Stromal cell of bone marrow (primary cell): ENCODE measurements at places on chromosomes 5 and 9.

GRCh38 chr5:51632793-51633192 lies 249.5 kb downstream of the ISL1 start:
- DNase-seq = no peak

DNA sequence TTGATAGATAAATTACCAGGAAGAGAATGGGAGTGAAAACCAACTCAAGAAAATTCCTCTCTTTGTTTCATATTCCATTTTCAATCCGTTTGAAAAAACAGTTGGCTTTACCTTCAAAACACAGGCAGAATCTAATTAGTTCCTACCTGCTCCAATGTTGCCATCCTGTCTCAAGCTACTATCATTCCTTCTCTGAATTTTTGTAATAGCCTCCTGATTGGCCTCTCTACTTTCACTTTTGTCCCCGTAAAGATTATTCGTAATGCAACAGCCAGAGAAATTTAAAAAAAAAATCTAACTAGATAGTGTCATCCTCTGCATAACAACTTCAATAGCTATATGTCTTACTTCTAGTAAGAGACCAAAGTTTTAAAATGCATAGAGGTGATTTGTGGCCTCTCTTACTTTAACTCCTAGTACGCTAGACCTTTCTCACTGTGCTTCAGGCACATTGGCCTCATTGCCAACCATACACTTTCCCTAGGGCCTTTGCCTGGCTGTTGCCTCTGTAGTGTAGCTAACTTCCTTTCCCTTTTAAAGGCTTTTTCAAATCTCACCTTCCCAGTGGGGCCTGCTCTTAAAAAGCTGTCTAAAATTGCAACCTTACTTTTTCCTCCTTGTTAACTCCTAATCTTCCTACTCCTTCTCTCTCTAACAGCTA lies 311.3 kb upstream of the GRIN3A start:
- DNase-seq = no peak

GRCh38 chr5:124806373-124807077 lies 60.1 kb upstream of the ZNF608 start:
- no peak for DNase-seq

DNA sequence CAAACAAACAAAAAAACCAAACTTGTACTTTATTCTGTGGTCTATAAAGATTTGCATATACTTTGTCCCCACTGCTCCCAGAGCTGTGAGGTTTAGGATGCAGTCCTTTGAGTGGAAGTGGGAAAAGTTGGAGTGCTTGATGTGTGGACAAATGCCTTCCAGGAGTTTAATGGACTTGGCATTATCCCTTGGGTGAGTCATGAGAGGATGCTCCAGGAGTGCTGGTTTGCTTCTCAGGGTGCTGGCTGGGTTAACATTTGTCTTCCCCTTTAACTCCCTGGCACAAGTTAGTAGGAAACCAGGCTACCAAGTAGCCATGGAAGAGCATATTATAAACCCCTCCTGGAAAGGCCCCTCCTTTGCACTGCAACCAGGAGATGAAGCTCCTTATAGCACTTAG lies 417.4 kb upstream of the RIOK2 start:
- DNase-seq = peak; percentile 8

GRCh38 chr5:3027185-3027865 lies 275.8 kb upstream of the IRX2 start:
- no peak for DNase-seq

DNA sequence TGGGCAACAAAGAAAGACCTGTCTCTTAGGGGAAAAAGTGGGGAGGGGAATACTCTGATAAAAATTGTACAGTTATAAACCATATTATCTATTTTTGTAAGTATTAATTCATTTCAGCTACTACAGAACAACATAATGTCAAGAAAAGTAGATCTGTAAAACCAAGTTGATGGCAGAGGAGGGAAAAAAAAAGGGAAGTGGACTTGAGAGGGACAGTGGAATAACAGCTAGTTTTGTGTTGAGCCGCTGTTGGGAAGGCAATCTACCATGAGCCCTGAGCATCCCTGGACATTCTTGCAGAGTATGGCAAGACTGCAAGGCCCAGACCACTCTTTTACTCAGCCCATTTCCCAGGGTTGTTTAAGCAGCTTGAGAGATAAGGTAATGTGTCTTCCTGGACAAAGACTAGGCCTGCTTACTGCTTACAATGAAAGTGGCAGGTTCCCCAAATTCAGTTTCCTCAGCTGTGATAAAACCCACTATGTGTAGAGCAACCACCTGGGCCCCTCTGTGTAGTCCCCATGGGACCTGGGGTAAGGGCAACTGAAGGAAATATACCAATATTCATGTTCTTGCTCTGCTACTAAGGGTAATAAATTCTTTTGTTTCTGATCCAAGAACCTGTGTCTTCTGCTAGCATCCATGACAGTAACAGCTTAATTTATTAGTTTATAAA lies 25.0 kb downstream of the CEP120 start:
- no peak for DNase-seq

GRCh38 chr5:66174338-66174737 lies 30.2 kb downstream of the SREK1 start:
- peak; percentile 12 for DNase-seq

DNA sequence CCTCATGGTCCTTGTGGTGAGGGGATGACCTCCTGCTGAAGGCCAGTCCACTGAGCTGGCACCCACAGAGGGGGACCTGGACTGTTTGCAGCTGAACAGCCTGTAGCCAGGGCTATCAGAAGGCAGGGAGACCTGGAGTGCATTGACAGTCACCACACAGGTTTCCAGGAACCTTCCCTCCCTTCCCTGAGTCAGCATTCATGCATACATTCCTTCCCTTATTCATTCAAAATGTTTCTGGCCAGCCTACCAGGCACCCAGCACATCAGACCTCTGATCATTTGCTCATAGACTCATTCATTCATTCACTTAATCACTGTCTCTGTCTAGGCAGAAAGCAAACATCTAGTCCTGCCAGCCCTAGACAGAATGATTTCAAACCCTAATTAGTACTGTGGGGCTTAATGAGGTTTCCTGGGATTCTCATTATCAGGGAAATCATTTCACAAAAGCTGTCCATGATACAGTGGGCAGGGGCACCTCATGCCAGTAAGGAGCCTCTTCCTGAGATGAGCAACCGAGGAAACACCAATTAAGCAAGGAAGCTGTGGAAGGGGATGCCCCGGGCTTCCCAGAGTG lies 110.1 kb upstream of the PPP1R26 start:
- no peak for DNase-seq

DNA sequence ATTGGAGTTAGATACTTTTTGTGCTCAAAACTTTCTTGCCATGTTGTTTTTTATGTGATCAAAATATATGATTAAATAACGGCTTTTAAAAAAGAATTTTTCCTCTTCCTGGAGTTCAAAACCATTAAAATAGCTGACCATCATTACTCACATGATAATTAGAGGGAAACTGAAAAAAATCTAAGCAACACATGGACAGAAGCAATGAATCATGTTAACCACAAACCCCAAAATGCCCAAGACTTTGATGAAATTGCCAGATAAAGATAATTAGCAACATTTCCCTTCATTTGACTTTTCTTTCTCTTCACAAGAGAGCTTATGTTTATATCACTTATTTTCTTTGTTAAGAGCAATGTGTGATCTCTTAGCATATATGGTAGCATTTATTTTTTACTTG lies 1294.2 kb downstream of the EFNA5 start:
- DNase-seq = peak; percentile 51

DNA sequence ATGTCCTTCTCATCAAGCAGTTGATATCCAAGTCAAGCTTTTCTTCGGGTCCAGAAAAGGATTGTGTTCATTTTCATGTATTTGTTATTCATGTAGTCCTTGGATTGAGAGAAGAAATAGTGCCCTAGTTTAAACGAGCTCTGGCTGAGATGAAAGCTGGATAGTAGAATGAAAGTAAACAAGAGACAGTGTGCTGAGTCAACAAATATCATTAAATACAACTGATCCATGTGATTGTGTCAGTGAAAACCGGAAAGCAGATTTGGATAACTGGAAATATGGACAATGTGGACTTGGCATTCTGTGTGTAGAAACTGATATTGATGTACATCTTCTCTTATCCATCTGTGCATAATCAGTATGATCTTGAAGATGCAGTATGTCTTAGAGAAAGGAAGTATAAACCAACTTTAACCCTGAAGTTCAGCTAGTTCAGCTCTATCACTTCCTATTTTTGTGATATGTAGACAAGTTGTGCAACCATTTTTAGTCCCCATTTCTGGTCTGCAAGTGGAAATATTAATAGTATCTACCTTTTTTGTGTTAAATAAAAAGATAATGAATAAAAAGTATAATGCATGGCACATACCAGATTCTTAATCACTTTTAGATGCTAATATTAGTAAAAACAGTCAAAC lies 4.4 kb downstream of the MUSK start:
- DNase-seq = no peak

GRCh38 chr5:176533894-176534611 lies 3.1 kb downstream of the RNF44 start:
- no peak for DNase-seq

- DNase-seq = no peak
Observed at GRCh38 chr9:110334871-110335270, 2.8 kb downstream of the TXNDC8 start.

GRCh38 chr9:93467462-93467861 lies 14.1 kb upstream of the FAM120AOS start:
- DNase-seq = no peak

DNA sequence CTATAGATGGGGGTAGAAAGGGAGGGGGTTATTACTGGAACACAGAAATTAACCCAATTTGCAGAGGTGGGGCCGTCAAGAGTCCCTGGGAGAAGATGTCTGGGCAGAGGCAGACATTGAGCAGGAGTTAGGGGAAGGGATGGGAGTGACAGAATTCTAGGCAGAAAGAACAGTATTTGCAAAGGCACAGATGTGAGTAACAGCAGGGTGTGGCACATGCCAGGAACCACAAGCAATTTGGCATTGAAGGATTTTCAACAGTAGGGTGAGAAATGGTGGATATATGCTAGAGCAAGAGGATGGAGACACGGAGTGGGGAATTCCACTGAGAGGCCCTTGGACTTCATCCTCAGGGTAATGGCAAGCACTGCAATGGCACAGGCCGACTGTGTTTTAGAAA lies 71.6 kb upstream of the FRRS1L start:
- DNase-seq = no peak

DNA sequence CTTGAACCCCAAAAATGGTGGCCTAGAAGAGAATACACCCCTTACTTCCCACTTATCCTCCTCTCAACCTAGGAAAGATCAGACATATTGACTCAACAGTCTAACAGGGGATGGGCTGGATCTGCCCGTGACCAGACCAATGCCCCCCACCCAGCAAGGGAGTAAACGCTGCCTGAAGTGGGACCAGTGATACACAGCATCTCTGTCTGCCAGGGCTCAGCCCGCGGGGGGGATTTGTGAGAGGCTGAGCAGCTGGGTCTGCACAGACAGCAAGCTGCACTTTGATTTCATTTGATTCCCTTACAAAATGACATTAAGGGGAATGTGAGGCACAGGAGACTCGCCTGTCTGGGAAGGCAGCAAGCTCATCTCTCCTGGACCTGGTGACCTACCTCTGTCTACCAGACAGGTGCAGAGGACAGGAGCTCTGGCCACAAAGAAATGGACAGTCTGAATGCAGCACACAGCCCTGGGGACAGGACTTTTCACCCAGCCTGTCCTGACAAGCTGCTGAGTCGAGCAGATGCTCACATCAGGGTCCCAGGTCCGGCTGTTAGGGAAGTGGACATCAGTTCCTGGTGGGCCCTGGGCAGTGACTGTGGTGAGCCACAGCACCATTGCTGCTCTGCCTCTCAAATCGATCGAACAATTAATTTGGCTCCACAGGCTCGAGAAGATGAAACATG lies 79.9 kb downstream of the RGS3 start:
- DNase-seq = no peak

DNA sequence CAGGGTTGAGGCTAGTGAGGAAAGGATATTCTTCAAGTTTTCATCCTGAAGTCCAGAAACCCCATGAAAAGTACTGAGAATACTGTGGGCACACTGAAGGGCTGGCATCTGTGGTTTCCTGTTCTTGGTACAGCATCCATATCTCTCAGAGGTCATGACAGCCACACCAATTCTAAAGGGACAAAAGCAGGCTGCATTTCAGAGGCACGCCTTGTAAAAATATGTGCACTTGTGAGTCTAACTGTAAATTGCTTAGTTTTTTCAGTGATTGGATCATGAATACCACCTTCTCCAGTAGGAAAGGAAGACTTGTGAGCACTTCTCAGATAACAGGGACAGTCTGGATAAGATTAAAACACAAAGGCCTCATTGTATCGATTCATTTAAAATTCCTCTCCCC lies 230.9 kb downstream of the NTRK2 start:
- DNase-seq = no peak

DNA sequence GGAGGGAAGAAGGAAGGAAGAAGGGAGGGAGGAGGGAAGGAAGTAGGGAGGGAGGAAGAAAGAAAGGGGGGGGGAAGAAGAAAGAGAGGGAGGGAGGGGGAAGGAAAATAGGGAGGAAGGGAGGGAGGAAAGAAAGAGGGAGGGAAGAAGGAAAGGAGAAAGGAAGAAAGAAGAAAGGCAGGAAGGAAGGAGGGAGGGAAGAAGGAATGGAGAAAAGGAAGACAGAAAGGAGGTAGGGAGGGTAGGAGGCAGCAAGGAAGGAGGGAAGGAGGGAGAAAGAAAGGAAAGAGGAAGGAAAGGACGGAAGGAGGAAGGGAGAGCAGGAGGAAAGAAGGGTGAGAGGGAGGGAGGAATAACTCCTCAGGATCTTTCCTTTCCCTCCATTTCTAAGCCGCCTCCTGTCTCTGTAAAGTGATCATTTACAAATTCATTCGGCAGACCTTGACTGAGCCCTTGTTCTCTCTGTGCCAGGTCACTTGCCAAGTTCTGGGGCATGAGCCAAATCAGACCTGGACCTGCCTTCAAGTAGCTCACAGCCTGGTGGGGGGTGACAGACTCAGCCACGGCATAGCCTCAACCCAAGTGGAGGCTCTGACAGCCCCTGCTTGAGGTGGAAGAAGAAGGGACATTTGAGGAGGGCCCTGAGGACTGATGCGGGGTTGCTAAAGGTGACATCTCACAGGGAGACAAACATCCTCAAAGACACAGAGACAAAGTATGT lies 69.0 kb upstream of the HRH2 start:
- DNase-seq = no peak

DNA sequence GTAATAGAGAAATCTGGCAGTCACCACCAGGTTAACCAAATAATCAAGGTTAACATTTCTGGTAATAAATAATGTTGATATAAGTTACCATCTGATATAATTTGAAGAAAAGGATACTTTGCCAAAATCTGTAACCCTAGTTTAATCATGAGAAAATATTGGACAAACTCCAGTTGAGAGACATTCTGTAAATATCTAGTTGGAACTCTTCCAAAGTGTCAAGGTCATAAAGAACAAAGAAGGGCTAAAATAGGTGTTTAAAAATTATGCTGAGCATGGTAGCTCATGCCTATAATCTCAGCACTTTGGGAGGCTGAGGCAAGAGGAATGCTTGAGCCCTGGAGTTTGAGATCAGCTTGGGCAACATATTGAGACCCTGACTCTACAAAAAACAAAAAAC lies 253.3 kb downstream of the MRPS30 start:
- no peak for DNase-seq

- no peak for DNase-seq
Observed at GRCh38 chr9:131149688-131150053, 24.3 kb downstream of the NUP214 start.

DNA sequence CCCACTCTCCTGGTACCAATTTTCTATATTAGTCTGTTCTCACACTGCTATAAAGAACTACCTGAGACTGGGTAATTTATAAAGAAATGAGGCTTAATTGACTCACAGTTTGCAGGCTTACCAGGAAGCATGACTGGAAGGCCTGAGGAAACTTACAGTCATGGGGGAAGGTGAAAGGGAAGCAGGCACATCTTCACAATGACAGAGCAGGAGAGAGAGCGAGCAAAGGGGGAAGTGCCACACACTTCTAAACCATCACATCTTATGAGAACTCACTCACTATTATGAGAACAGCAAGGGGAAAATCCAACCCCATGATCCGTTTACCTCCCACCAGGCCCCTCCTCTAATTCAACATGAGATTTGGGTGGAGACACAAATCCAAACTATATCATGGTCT lies 72.2 kb downstream of the ATG10 start:
- no peak for DNase-seq
